ENCODE measurements at places on chromosomes 5 and 9.

GRCh38 chr5:78008356-78008967 is 232.3 kb upstream of the TBCA start:
- DNase-seq = peak; percentile 77

DNA sequence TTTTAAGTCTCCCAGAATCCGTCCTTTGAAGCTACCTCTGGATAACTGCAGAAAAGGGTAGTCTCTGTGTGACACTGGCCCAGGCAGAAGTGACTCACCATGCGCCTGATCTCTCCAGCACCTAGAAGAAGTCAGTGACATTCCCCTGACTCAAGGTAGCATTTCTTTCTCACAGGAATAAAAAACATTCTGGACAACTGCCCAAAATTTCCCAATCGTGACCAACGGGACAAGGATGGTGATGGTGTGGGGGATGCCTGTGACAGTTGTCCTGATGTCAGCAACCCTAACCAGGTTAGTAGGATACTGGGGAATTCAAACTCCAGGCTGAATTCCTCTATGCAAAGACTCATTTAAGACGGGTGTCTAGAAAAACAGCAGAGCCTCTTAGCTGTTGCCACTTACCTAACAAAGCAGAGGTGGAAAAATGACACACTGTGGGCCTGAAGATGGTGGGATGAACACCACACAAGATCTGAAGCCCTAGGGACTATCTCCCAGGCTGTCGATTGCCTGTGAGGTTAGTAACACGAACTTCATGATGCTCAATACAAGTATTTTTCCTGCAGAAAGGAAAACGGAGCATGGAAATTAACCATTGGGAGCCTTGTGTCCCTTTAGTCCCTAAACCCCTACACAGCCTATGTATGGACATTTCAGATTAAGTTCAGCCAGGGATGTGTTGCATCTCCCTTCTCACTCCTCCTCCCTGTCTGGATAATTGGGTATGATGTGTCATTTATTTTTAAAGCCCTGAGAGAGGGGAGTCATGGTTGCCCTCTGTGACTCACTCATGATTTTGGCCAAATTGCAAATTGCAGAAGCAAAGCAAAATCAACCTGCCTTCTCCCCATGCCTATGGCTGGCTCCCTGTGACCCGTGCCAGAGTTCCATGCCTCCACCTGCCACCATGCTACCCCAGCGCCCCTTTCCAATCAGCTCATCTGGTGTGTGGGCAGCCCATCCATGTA is 37.2 kb downstream of the THBS4 start:
- no peak for DNase-seq

- peak; percentile 56 for DNase-seq
Measured at GRCh38 chr5:42005561-42006153, 80.6 kb downstream of the FBXO4 start.

DNA sequence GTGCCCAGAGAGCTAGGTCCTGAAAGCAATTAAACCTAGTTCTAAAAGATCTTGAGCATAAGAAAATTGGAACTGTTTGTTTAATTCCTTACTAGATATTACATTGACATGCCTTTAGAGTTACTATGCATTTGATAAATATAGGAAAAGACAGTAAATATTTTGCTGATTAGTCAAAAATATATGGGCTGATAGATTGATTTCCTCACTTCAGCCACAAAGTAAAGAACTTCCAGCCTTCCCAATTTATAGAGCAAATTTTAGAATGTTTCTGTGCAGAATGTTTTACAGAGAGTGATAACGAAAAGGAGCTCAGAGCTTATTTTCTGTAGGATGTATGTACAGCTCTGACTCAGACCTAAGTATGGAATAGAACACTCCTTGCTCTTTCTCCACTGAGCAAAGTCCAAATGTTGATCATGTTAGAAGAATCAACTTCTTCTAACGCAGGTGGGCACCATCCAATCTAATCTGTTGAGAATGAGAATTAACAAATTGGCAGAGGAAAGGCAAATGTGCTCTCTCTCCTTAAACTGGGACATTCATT is 72.9 kb upstream of the PAM start:
- no peak for DNase-seq

GRCh38 chr5:99141534-99142128 is 212.8 kb upstream of the CHD1 start:
- DNase-seq = no peak

- DNase-seq = peak; percentile 30
Measured at GRCh38 chr9:87684627-87685219, 41.2 kb upstream of the CTSL start.

GRCh38 chr5:68139611-68140441 is 75.7 kb upstream of the PIK3R1 start:
- no peak for DNase-seq

DNA sequence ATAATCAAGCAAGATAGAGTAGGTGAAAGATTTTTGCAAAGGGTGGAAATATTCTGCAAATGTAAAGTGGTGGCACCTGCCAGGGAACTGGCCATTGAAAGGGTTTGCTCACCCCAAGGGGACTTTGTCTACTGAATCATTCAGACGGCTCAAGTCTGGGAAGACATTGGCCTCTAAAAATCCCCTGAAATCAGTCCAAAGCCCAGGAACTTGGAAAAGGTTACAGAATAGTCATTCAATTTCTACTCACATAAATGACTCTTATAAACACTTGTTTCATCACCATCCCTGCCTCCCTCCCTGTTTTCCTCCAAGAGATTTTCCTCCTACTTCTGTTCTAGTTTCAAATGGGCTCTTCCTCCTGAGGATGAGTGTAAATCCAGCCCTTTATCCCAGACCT is 28.5 kb downstream of the ZNF366 start:
- DNase-seq = no peak

GRCh38 chr9:84563691-84564090 is 105.8 kb upstream of the NTRK2 start:
- no peak for DNase-seq

DNA sequence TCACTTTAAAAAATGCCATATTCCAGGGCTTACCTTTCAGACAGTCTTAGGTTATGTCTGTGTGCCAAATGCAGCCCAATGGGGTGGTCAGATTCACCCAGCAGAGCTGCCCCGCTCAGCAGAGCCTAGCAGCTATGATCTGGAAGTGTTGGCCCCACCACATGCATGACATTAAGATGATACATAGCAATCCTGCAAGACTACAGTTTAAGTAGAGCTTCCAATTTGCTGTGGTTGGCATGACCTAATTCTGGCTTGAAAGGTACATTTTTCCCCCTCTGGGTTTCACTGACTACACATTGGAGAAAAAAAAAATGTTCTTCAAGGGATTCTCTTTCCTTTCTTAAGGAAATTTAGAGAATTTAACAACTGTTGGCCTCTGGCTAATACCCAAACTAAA is 22.5 kb downstream of the MEF2C start:
- no peak for DNase-seq

DNA sequence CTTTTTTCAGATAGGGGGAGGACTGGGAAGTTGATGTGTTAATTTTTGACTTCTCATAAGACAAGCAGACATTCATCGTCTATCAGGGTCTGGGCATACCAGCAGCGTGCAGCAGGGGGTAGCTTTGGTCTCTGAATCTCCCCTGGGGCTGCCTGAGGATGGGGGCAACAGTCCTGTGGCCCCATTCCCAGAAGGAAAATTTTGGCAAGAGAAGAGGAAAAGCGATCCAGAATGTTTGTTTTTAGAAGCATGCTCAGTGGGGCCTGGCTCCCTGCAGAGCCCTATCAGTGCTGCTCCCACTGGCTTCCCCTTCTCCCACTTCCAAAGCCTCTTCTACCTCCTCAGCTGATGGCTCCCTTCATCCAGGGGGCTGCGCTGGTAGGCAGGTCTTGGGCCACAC is 194.8 kb upstream of the IL12B start:
- no peak for DNase-seq
